ENCODE measurements at places on chromosomes 5 and 9.
A peak's percentile ranks its signal among the peaks of the same experiment; 100 is the strongest.

DNA sequence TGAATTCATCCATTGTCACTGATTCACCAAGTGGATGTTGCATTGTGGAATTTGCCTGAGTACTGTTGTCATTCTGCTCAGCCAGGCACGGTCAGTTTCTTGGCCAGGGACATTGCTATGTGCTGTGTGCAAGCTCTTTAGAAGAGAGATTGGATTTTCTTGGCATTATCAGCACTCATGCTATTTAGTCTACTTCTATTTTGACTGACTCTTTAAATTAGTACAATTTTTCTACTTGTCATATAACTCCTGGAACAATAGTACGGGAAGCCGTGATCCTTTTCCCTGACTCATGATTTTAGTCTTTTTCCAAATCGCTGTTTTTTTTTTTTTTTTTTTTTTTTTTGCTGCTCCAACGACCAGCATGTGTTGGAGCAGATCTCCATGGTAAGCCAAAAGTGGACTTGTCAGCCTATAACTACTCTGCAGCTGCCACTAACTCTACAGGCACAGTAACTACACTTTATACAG, 129.7 kb downstream of the CDC42SE2 start:
- no peak for DNase-seq

DNA sequence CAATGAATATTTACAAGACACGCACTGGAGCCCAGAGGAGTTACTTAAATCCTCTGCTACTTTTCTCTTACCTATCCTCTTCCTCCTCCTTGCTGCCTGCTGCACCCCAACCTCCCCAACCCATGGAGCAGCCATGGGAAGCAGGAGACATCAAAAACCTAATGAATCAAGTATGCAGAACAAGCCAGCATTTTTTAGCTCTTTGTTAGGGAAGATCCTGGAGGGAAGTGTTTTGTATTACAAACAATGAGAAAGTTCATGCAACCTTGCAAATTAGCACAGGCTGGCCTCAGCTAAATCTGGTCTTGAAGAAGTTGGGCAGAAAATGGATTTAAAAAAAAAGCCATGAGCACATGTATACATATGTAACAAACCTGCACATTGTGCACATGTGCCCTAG, 498.8 kb downstream of the KIF4B start:
- DNase-seq, result no peak

- no peak for DNase-seq
Measured at GRCh38 chr5:91464886-91465646, 81.9 kb upstream of the ARRDC3 start.

DNA sequence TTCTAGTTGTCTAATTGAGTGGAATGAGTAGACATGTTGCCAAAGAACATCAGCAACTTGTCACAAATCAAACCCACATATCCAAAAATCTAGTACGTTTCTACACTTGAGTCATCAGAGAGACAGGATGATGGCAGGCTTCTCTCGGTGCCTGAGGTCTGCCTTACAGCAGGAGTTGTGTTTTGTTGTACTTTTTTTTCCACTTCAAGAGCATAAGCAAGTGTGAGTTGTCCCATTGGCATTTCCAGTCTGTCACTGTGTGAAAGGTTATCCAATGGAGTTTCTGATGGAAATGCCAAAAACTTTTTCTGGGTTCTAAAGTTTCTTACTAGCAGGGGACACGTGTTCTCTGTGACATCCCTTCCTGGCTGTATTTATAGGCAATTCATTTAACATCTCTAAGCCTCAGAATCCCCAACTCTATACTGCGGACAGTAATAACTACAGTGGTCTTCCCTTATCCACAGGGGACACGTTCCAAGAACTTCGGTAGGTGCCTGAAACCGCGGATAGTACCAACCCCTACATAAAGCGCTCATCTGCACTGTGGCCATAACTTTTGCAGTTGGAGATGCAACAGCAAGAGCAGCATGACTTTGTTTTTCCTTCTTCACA, 246.5 kb downstream of the SYK start:
- no peak for DNase-seq

- no peak for DNase-seq
Measured at GRCh38 chr5:62144401-62145022, 161.5 kb upstream of the KIF2A start.

DNA sequence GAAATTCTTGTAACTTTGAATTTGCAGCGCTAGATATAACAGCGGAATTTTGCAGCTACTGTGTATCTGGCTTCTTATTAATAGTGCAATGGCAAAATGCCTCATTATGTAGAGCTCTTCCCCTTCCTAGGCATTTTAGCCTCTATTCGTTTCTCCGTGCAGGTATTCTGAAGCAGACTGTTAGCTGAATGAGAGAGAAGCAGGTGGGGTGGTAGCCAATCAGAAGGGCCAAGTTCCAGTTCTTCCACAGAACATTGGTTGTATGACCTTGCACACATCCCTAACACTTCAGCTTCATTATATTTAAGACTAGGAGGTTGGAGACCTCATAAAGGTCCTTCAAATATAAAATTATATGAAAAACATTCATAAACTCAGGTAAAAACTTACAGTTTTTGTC, 1.2 kb upstream of the VPS13A start:
- DNase-seq, result no peak

DNA sequence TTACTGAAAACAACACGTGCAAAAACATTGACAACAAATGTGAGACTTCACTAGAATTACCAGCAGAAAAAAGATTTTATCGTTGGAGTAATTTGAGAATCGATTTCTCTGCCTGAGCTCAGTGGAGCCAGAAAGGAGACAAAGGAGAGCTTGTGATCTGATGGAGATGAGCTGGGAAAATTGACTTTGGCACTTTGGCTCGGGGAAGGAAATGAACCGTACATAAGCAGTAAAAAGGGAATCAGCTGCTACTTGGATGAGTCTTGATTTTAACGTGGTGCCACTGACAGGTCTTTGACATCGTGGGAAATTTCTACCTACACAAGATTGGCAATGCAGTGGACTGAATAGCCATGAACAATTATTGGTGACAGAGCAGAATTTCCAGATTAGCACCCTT, 244.7 kb upstream of the RPS23 start:
- DNase-seq, result no peak

DNA sequence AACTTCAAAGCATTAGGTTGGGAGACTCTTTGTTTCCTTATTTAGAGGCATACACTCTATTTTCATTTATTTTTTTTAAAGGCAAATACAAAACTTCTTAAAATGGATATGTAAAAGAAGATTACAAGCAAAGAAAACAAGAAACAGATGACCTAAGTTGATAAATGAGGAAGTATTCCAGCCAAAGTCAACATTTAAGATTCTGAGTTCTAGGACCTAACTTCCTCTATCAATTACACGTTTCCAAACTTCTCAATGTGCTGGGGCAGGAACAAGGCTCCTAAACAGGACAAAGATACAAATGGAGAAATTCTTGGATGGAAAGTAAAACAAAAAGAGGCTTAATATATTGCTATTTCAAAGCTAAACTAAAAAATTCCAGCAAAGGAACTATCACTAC, 89.5 kb downstream of the TLE1 start:
- DNase-seq, result peak; percentile 50

GRCh38 chr5:172481011-172481800, 26.9 kb upstream of the SH3PXD2B start:
- no peak for DNase-seq

DNA sequence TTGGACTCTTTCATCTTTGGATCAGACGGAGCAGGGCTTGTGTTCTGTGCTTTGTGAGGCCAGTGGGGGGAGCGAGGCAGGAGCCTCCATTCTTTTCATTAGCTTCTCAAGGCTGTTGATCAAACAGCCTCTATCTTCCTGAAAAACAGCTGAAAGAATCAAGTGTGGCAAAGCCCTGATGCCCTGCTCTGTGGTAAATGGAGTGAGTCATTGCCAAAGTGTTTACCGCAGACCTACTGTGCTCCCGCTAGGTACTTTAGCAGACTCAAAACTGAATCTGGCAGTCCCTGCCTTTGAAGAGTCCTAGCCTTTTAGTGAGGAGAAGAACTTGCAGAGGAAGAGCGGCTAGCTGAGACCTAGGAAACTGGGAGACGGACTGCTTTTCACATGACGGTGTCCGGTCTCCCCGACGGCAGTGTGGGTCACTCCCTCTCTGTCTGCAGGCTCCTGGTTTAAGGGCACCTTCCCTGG, 3.3 kb downstream of the ANKRD33B start:
- no peak for DNase-seq

- DNase-seq, result no peak
Measured at GRCh38 chr5:148585988-148586387, 68.3 kb downstream of the HTR4 start.

DNA sequence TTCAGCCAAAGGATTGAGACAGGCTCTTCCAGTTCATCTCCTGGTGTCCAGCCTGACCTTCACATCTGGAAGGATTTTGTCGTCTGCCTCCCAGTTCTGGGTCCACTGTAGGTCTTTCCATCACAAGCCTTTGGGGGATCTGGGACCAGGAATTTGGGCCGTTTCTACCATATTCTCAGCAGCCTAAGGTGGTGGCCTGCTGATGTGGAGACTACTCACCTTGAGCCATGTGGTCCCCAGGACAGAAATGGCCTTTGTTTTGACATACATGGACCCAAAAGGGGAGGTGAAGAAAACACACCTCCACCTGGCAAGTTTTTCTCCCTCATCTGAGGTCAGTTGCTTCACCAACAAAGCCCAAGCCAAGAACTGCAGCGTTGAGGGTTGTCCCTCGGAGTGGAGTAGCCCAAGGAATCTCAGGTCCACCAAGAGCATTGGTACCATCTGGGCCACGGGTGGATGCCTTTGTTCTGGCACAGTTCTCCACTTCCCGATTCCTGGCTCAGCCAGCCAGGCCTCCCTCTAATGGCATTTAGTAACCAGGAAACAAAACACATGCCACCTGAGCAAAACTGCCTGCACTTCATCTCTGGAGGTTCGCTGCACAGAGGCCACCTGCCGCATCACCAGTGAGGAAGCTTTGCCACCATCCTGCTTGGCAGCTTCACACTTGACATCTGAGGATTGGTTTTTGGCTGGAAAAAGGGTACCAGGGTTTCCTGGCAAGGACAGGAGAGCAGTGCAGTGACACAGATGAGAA, 24.7 kb downstream of the AMBP start:
- no peak for DNase-seq

- no peak for DNase-seq
Measured at GRCh38 chr5:40001796-40002195, 577.0 kb upstream of the DAB2 start.

- no peak for DNase-seq
Measured at GRCh38 chr9:135068776-135069415, 18.6 kb upstream of the OLFM1 start.

- peak; percentile 12 for DNase-seq
Measured at GRCh38 chr5:52709167-52709925, 78.4 kb upstream of the ITGA1 start.

DNA sequence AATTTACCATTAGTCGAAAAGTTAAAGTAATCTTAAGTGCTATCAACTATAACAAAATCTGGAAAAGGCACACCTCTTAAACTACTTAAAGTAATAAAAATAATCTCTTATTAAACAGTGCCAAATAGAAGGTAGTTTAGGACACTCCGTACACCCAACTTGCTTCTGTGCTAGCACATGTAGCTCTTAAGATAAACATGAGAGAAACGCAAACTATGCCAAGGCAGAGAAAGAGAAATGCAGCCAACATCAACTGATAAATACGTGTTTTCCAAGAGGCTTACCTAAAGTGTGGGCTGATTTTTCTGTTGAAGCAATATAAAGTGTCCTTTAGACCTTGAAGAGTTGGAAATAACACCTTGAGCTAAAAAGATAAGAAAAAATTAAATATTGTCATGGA, 480.6 kb upstream of the DAB2 start:
- DNase-seq, result no peak

GRCh38 chr5:143476601-143477211, 73.2 kb upstream of the NR3C1 start:
- no peak for DNase-seq

- no peak for DNase-seq
Measured at GRCh38 chr9:107067739-107068416, 204.9 kb downstream of the ZNF462 start.

DNA sequence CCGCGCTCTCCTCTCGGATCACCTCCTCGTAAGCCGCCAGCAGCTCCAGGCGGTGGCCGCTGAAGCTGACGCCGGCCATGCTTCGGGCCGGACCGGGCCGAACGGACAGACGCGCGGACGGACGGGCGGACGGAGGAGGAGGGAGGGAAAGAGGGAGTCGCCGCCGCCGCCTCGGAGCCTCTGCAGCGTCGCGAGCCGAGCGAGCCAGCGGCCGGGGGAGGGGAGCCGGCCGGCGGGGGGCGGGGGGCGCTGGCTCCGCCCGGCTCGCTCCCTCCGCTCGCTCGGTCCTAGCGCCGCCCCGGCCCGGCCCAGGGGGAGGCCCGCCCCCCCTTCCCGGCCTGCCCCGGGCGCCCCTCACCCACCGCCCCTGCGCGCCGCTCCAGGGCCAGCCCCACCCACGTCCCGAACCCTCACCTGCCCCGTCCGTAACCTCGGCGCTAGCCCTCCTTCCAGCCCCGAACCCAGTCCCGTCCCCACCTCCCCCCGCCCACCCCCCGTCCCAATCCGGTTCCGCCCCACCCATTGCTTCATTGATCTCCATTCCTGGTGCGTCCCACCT, at the start of gene DBN1:
Gene DBN1, minus strand, starts transcription at position 192 of the 559 bp plus-strand sequence. Its CDS starts 113 bp downstream, at position 79.
- DNase-seq, result no peak

- DNase-seq, result no peak
Measured at GRCh38 chr9:134313470-134313869, 12.8 kb upstream of the RXRA start.

GRCh38 chr9:36793277-36793676, 220.6 kb downstream of the MELK start:
- no peak for DNase-seq
